ENCODE measurements at places on chromosomes 2 and 18.

- no peak for DNase-seq
These were observed 28.2 kb upstream of the GIGYF2 start for GRCh38 chr2:232668805-232669444.

DNA sequence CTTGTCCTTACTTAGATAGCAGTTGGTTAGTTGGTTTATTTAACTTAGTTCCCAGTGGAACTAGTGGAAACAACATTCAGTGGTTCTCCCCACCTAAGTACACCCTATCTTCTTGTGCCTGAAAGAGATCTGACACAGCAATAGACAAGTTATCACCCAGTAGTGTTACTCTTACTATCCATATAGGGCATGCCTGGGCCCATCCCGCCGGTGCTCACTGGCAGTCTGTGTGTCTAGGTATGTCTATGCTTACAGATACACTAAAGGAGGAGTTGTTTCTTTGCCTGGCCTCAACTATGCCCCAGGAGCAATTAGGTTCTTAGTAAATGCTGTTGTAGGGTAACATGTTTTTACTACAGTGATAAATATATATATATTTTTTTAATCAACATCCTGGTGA is 12.0 kb upstream of the NRP2 start:
- DNase-seq = no peak

- DNase-seq = no peak
These were observed 1.4 kb upstream of the CTNNA2 start for GRCh38 chr2:79511320-79511951.

DNA sequence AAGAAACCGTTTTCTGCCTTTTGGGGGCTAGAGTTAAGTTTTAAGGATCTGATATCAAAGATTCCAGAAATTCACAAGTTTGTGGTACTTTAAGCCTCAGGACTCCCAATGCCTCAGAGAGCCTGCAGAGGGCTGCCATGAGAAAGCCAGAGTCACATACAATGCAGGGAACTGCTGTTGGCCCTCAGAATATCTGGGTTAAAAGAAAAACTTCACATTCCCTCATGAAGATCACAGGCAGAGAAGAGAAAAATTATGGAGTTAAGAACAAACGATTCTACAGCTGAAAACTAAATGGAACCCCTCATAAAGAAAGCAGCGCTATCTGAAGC is 39.5 kb downstream of the HDAC4 start:
- no peak for DNase-seq

GRCh38 chr2:232336241-232336736 is 42.3 kb upstream of the ALPP start:
- DNase-seq = no peak

DNA sequence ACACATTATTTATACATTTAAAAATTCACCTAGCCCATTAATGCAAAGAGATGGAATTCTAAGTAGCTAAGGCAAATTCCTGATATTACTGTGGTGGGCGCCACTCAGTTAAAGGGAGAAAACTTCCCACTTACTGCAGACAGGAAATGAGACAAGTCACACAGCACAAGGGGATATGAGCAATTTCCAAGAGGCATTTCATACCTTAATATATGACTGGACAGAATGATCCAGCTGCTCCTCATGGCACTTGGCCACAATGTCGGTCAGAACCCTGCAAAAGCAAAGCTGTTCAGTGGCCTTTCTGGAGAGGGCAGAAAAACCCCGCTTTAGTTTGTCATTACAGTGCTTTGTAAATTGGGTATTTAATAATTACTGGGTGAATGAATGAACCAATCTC is 121.4 kb upstream of the CCDC195 start:
- no peak for DNase-seq

GRCh38 chr2:102050854-102051391 is 59.2 kb downstream of the IL1R2 start:
- no peak for DNase-seq

- no peak for DNase-seq
These were observed 55.5 kb upstream of the ST6GAL2 start for GRCh38 chr2:106941372-106941993.

- DNase-seq = no peak
These were observed 326.2 kb upstream of the NCKAP5 start for GRCh38 chr2:133894429-133894828.
